CD4-positive, alpha-beta T cell treated with Interleukin-4 for 4 hours (primary cell): ENCODE measurements at places on chromosomes 4 and X.

GRCh38 chr4:166724369-166724768 is 509.9 kb downstream of the SPOCK3 start:
- no peak for DNase-seq

- no peak for DNase-seq
Measured at GRCh38 chrX:127466211-127466610, 586.0 kb downstream of the ACTRT1 start.

DNA sequence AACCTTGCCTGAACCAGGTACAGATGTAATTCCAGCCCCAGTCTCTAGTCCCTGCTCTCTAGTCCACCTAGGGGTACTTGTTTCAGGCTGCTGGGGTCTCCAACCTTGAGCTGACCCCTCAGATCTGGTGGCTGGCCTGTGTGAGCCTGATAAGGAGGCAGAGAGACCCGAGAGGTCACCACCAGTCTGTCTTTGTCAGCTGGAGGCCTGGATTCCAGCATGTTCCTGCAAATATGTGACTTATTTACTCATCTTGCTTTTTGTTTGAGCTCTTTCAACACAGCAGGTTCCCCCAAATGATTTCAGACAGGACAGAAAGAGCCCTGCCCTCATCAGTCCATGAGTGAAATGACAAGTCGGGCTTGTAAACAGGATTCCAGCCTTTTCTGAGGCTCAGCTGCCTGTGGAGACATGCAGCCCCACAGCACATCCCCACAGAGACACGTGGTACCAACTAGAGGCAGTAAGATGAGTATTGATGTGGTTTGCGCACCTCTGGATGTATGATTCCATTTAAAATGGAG is 37.5 kb upstream of the STK26 start:
- peak; percentile 10 for DNase-seq

- no peak for DNase-seq
Measured at GRCh38 chr4:152309418-152309817, 226.5 kb downstream of the FBXW7 start.

GRCh38 chrX:1450361-1451161 is 2.1 kb downstream of the ASMTL start:
- DNase-seq = no peak

GRCh38 chrX:17047224-17047623 is 100.8 kb downstream of the REPS2 start:
- no peak for DNase-seq

DNA sequence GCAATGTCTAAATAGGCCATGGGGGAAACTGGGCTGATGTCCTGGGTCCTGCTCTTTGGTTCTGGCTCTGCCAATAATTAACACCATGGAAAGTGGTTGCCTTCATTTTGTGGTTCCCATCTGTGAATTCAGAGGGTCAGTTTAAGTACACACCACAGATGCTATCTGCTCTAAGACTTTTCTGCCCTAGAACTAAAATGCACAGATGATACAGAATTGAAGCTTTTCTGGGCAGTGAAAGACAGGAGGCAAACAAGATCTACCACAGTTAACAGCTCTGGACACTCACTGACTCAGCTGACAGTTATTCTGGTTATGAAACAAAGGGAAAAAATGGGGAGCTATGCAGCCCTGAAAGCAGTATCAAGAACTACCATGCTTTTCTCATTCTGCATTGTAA is 37.3 kb downstream of the APBB2 start:
- DNase-seq = no peak

- DNase-seq = no peak
Measured at GRCh38 chr4:6278801-6279197, 9.1 kb downstream of the WFS1 start.

GRCh38 chr4:33577791-33578190 is 2666.5 kb downstream of the ARAP2 start:
- no peak for DNase-seq

GRCh38 chrX:11733614-11734013 is 24.4 kb upstream of the MSL3 start:
- DNase-seq = no peak

DNA sequence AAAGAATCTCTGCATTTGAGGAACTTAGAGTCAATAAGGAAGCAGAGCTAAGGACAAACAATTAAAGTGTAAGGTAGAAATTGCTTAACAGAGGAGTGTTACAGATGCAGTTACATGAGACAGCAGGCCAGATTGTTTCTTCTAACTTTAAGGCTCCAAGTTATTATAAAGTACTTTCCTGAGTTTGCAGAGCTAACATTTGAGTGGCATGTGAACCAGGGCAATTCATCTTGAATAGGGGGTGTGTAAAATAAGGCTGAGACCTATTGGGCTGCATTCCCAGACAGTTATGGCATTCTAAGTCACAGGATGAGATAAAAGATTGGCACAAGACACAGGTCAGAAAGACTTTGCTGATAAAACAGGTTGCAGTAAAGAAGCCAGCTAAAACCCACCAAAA is 7.6 kb upstream of the LNX1 start:
- no peak for DNase-seq

DNA sequence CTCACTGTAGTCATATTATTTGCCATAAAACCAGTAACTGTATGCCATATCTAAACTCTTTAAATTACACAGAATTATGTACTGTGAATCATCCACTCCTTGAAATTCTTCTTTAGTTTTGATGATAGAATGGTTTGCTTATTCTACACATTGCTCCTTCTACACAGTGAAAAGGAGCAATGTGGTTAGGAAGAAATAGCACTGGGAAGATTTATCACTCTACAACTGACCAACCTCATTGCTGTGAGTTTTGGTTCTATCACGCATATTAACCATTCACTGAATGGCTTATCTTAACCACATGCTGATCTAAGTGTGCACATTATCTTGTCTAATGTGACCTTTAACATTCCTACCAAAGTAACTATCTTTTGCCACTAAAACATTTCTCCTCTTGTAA is 415.7 kb upstream of the NDST4 start:
- no peak for DNase-seq

DNA sequence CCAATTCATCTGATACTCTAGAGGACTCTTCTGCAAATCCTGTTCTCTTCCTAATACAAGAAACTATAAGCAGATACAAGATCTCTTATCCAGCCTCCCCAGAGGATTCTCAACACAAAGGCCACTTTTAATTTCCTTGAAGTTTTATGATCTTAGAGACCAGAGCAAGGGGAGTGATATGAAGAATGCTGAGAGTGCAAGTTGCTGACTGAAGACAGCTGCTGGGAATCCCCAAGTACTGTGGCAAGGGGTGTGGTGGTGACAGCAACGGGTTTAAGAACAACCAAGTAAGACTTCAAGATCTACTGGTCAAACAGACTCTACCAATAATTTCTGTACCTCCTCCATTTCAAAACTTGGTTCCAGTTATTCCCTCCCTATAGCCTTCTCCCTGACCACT is 7.0 kb downstream of the AMMECR1 start:
- peak; percentile 57 for DNase-seq
